ENCODE measurements at places on chromosomes 11 and 22.

DNA sequence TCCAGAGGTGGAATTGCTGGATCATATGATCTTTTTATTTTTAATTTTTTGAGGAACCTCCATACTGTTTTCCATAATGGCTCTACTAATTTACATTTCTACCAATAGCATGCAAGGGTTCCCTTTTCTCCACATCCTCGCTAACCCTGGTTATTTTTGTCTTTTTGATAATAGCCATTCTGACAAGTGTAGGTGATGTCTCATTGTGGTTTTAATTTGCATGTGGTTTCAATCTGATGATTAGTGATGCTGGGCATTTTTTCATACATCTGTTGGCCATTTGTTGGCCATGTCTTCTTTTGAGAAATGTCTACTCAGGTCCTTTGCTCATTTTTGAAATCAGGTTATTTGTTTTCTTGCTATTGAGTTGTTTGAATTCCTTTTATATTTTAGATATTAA, 15.4 kb upstream of the OR4D5 start:
- DNase-seq = no peak

GRCh38 chr11:10379022-10379421, 74.1 kb downstream of the ADM start:
- DNase-seq = no peak

GRCh38 chr11:76455331-76455730, 10.5 kb downstream of the EMSY start:
- DNase-seq = no peak

GRCh38 chr11:57055744-57056143, 67.0 kb downstream of the OR5AK2 start:
- DNase-seq = no peak

DNA sequence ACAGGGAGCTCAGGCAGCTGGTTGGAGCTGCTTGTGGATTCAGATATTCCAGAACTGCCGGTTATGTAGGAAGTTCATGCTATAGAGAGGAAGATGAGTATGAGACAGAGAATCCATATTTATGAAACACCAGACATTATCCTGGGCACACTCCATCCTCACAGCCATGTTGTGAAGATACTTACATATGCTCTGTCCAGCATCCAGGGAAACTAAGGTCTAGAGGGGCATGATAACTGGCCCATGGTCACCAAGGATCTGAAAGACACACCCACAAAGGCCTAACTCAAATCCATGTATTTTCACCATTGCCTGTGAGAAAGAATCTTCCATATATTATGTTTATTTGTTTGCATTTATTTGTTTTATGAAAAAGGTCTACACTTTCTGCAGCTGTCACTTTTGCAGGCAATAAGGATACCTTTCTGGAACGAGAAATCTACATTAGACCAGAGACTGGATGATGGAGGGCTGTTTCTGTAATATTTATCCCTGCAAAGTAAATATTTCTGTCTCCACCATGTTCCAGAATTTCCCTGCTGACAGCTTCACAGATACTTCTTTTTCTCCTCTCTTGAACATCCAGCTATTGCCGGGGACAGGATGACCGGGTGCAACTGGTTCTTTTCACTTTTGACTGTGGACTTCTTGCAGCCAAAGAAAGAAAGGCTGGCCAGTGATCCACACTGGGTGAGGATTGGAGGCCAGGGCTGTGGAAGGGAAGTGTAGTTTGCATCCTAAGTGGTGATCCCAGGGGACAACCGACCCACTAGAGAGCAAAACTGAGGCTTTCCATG, 145.9 kb upstream of the NAV2 start:
- no peak for DNase-seq

- DNase-seq = peak; percentile 22
Measured at GRCh38 chr11:93234602-93235207, 36.9 kb upstream of the SLC36A4 start.

DNA sequence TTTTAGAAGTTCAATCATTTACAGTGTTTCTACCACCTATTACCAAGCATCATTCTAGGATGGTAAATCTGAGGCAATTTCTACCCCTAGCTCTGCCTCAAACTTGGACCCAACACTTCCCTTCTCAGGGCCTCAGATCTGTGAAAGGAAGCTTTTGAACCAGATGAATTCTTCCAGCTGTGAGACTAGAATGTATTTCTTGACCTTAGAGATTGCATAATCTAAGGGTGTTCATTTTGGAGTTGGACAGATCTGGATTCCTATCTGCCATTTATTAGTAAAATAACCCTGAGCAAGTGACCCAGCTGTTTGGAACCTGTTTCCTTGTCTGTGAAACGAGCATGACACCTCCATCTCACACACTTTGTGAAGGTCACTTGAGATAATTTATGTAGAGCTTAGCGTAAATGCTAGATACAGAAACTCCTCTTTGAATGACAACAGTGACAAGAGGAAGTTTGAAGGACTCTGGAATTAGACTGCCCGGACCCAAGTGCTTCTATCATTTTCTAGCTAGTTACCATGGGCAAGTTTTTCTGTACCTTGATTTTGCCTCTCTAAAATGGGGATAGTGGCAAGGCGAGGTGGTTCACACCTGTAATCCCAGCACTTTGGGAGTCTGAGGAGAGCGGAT, 3.8 kb upstream of the INTS5 start:
- DNase-seq = no peak

GRCh38 chr11:116172851-116173250, 599.9 kb downstream of the BUD13 start:
- no peak for DNase-seq

DNA sequence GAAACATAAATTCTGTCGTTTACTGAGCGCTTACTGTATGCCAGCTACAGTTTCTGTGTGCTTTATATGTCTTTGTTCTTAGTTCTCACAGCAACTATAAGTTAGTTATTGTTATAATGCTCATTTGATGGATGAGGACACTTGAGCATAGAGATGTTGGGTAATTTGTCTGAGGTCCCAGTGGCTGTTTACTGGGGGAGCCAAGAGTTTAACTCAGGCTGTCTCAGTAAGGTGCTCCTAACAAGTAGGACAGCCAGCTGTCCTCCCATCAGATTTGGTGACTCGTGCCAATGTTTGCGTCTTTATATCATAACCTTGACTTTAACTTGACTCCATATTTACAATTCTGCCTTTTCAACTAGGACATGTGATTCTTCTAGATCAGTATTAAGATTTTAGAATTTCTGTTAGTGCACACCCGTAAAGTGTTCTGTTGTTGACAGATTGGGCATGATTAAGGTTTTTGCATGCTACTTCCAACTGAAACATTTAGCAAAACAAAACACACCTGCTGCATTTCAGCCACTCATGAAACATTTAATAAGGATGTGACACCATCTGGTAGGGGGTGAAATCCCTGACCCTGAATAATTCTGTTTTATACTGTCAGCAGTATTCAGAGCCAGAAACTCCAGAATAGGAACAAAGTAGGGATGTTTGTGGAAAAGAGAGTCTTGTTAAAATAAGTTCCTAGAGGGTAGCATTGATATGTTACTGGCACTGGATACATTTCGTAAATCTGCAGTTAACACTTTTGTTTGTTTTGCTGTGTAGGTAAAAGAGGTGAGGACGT, 1.9 kb downstream of the REXO2 start:
- no peak for DNase-seq

- DNase-seq = no peak
Measured at GRCh38 chr11:47378836-47379170, 456 bp upstream of the SPI1 start.

DNA sequence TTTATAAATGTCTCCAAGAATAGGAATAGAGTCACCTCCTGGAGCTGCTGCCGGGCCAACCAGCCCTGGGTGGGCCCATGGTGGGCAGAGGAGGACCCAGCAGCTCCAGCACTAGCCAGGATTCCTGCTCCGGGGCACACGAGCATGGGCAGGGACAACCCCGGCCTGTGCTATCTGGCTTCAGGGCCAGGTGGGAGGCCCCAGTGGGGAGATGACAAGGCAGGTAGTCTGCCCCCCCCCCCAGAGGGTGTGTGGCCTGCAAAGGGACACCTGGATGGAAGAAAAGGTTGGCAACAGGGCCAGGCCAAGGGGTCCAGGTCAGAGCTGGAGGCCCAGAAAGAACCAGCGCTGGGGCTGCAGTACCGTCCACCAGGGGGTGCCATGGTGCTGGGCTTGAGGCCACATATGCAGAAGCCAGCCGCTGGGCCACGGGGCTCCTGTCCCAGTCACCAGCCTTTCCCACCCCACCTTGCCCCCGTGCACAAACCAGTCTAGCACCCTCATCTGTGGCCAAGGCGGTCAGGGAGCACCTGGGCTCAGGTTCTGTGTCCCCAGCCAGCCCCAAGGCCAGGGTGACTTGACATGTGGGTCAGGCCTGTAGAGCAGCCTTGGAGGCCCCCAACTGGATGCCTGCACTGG, 3.4 kb downstream of the TSPAN32 start:
- peak; percentile 73 for DNase-seq

DNA sequence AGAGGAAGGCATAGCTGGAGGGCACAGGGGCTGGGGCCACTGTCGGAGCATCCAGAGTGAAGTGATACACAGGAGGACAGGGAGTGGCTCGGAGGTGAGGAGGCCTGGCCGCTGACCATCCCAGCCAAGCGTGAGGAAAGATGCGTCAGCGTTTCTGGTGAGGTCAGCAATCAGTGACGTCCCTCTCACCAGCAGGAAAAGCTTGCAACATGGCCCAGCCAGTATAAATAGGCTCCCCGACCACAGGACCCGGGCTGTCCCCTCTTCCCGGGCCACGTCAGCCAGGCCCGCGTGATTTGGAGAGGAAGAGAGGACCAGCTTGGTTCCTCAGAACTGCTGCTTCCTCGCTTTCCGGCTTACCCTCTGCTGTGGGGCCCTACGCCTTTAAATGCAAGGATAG, 4.2 kb upstream of the OSM start:
- no peak for DNase-seq

DNA sequence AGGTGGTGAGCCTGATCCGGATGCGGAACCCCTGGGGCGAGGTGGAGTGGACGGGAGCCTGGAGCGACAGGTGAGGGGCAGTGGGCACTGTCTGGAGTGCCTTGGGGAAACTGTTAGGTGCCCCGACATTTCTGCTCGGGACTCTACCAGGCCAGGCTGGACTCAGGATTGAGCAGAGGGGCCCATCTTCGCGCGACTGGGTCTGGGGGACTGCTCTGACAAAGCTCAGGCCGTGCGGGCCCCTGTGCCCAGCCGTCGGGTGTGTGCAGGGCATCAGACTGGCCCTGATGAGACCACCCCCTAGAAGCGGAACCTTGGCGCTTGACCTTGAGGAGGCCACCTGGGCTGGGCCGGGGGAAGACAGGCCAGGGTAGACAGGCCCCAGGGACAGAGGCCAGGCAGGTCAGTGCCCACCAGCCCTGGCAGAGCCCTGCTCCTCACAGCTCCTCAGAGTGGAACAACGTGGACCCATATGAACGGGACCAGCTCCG, 6.3 kb downstream of the CAPN1 start:
- no peak for DNase-seq

DNA sequence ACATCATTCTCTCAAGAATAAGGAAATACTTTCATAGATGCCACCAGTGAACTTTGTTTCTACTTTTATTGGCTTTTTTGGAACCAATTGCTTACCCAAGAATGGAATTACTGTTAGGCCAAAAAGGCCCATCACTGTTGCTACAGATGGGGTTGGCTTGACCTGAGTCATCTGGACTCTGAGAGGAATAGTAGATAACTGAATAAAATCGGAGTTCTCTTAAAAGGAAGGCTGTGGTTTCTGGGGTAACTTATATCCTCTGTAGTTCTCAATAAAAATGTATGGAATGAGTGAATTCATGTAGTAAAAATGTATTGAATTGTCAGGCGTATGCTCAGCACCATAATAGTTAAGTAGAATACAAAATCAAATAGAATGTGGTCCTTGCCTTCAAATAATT, 56.6 kb downstream of the ARHGEF12 start:
- DNase-seq = no peak

DNA sequence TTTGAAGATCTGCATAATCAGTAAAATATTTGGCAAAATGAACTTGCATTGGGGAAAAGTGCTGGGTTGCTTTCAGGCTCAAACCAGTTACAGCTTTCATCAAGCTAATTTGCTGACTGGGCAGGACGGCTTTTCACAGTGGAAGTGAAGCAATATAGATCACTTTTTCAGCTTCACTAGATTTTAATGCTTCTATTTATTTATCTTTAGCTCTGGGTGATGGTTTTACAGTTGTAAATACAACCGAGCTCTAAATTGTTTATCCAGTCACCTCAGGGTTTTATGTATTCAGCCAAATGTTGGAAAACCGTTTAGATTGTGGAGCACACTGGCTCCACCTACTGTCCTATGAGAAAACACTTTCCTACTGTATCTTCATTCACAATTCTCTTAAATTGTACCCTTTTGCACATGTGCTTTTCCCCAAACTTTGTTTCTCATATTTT, 58.2 kb downstream of the ACER3 start:
- DNase-seq = no peak

- no peak for DNase-seq
Measured at GRCh38 chr22:35488513-35488912, 52.1 kb upstream of the RASD2 start.

GRCh38 chr11:79413268-79413667, 27.6 kb downstream of the TENM4 start:
- DNase-seq = no peak

DNA sequence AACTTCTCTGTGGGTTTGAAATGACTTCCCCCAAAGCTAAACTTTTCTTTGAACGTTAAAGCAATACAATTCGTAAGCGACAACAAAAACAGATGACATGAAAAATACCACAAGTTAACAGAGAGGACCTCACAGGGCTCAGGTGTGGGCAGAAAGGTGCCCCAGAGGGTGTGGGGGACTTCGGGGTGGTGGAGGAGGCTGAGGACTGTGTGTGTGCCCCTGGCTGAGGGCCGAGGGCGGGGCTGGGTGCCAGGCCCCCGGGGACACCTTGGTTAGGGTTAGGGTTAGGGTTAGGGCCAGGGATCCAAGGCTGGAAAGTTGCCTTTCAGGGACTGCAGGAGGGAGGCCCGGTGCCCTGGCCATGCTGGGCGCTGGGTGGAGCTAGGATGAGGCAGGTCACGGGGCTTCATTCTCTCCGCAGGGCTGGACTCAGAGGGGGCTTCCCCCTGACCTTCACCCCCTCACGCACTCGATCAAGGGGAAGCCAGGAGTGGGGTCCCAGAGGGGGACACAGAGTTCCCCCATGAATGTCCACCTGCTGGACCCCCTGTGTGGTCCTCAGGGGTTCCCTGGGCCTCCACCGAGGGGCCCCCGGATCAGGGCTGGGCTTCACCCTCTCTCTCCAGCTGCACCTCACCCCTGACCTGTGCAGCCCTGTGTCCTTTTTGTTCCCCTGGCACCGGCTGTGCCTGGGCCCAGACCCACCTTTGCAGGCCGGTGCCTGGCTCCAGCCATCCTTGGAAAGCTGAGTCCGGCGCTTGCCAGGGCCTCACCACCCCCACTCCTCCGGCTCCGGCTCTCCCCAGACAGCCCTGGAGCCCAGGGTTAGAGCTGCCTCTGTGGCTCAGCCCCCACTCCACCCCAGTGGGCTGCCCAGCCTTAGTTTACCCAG, 7.0 kb downstream of the TNNI2 start:
- DNase-seq = no peak
